ENCODE measurements at places on chromosomes 1 and 21. TPM values are rescaled to one million over a fixed set of nuclear protein-coding genes. Genes with fewer than 3 reads are reported as not detected.

- DNase-seq, result no peak
Observed at GRCh38 chr1:99123936-99124335, 119.3 kb upstream of the PLPPR5 start.

Gene DUSP10
- 23.7 TPM for total RNA-seq

- no peak for DNase-seq
Observed at GRCh38 chr1:25738499-25738898, 61.5 kb upstream of the SELENON start.

Gene VWA1
- total RNA-seq, result not detected

Gene LAX1
- 32.2 TPM for total RNA-seq

Gene COG2
- 47.5 TPM for total RNA-seq

- DNase-seq, result no peak
Observed at GRCh38 chr1:203534012-203534411, 40.1 kb downstream of the OPTC start.
